ENCODE measurements at places on chromosomes 6 and 20.

DNA sequence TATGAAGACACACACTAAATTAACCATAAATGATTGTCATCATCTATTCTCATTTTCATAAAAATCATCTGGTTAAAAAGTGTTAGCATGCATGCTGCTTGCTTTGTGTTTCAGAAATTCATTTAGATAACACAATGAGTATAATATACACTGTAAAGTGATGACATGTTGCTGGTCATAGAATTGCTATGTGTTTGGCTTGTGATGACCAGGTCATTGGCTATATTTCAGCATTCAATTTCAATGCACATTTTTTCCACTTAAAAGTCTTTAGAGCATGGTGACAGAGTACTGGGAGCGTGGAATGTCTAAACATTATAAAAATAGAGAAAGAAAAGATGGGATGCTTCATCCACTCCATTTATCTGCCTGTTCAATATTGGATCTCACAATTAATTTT lies 1291.1 kb upstream of the MAP3K7 start:
- no peak for DNase-seq

DNA sequence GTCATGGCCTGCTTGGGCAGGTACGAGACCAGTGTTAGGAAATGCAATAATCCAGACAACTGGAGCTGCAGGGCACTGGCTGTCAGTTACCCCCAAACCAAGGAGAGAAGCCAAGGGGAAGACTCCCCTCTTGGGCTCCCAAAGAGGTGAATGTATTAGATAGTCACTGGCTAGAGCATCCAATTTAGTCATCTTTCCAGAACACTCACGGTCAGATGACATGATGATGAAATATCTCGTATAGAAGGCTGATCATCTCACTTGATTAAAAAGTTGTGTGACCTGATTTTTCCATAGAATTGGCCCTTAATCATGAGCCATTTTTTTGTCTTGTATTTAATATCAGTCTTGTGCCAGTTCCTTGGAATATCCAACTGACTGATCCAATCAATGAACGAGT lies 40.7 kb downstream of the SLC22A3 start:
- no peak for DNase-seq

- DNase-seq = no peak
Measured at GRCh38 chr6:63910863-63911551, 275.4 kb downstream of the PHF3 start.

GRCh38 chr6:158405933-158406332 lies 93.7 kb downstream of the TULP4 start:
- no peak for DNase-seq

- DNase-seq = no peak
Measured at GRCh38 chr6:105511639-105512038, 108.8 kb upstream of the PREP start.

GRCh38 chr20:43973231-43973630 lies 58.6 kb downstream of the TOX2 start:
- DNase-seq = no peak

DNA sequence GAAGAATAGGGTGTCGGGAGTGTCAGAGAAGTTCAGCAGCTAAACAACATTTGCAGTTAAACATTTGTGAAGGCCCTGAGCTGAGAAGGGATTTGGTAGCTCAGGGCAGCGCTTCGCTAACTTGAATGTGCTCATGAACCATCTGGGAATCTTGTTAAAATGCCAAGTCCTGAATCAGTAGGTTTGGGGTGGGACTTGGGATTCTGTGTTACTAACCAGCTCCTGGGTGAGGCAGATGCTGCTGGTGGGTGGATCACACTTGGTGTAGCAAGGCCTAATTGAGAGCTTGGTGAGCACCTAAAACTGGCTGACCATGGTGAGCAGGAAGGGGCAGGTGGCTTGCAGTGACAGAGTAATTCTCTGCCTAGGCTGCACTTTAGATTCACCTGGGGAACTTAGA lies 5.9 kb downstream of the PTPRA start:
- peak; percentile 71 for DNase-seq

DNA sequence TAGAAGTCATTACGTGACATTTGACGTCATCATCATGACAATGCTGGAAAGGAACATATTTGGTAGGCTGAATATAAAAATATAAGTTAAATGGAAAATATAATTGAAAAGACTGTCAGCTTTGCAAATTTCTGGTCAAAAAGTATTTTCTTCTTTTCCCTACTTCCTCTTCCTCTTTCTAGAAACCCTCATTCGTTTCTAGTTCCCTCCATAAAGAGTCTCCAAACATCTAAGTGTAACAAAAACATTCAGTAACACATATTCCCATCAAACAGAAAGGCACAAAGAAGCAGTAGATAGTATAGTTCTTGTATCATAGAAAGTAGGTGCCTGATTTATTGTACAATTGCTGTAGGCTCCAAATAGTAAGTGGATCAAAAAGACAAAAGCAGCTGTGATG lies 150.8 kb upstream of the FAM83B start:
- DNase-seq = no peak

DNA sequence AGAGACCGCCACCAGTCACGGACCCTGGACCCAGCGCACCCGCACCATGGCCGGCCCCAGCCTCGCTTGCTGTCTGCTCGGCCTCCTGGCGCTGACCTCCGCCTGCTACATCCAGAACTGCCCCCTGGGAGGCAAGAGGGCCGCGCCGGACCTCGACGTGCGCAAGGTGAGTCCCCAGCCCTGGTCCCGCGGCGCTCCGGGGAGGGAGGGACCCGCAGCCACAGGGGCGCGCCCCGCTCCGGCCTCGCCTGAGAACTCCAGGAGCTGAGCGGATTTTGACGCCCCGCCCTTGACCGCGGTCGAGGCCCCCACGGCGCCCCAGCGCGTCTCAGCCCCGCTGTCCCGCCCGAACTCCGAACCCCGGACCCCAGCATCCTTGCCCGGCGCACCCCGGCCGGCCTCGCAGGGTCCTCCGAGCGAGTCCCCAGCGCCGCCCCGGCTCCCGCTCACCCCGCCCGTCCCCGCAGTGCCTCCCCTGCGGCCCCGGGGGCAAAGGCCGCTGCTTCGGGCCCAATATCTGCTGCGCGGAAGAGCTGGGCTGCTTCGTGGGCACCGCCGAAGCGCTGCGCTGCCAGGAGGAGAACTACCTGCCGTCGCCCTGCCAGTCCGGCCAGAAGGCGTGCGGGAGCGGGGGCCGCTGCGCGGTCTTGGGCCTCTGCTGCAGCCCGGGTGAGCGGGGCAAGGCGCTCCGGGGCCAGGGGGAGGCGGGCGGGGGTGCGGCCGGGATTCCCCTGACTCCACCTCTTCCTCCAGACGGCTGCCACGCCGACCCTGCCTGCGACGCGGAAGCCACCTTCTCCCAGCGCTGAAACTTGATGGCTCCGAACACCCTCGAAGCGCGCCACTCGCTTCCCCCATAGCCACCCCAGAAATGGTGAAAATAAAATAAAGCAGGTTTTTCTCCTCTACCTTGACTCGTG lies at the start of gene OXT:
Gene OXT, plus strand, starts transcription at position 11 of the 920 bp plus-strand sequence. Its CDS starts 36 bp downstream, at position 47.
- no peak for DNase-seq

GRCh38 chr6:110784610-110784979 lies 30.7 kb downstream of the CDK19 start:
- no peak for DNase-seq

DNA sequence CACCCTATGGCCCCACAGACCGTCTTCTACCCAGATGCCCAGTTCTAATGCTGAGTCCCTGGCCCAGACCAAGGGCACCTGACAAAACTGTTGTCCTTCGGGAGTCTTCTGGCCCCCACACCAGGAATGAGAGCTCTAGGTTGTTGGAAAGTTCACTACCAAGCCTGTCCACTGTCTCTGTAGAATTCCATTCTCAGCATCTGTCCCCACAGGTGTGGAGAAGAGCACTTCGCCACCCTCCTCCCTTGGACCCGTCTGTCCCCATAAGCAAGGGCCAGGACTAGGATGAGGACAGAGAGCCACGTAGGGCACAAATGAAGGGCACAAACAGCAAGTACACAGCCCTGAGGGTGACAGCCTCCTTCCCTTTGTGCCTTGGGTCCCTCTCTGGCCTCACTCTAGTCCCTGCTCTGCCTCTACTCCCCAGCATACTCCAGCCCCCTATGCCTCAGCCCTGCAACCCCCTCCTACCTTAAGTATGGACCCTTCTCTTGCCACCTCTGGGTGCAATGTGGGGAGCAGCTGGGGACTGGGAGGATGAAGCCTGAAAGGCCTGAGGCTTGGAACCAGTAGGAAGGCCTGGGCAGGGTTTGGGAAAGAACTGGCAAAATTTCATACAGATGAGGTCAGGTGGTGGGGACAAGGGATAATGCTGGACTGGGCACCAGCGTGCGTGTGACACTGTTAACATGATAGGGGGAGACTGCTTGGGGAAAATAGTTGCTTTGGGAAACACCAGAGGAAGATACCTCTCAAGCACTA lies 4.3 kb downstream of the LZTS3 start:
- DNase-seq = no peak

GRCh38 chr6:41262401-41262800 lies 24.1 kb downstream of the TREM1 start:
- no peak for DNase-seq

DNA sequence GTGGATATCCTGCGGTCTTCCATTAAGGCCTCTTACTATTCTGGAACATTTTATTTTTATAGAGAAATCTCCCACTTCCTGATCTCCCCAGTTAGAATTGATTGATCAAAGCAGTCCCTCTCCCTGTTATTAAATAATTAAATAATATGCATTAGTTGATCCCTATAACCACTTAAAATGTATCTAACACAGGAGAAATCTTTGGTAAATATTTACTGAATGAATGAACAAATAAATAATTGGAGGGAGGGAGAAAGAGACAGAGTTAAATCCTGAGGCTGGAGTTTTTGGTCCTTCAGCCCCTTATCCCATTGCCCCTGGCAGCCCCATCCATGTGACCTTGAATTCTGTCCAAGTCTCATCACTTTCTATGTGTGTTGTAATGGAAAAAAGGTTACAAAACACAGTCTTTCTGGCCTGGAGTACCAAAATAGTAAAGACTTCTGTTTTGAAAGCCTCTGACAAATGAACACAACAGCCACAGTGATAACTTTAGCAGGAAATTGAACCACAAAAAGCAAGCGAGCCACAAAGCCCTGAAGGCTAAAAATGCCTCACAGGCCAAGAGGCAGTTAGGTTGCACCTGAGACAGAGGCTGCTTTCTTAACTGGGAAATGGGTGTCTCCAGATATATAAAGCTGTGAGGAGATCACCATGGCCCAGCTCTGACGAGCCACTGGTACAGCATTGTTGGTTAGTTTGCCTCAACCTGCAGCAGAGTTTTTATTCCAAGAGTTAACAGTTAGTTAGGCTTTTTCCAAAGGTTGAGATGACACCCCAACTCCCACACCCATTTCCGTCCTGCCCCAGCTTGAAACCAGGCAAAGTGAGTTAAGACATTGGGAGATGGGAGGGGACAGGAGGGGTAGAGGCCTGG lies 11.3 kb downstream of the NT5E start:
- no peak for DNase-seq

GRCh38 chr20:43383026-43383795 lies 74.5 kb upstream of the SRSF6 start:
- DNase-seq = no peak

DNA sequence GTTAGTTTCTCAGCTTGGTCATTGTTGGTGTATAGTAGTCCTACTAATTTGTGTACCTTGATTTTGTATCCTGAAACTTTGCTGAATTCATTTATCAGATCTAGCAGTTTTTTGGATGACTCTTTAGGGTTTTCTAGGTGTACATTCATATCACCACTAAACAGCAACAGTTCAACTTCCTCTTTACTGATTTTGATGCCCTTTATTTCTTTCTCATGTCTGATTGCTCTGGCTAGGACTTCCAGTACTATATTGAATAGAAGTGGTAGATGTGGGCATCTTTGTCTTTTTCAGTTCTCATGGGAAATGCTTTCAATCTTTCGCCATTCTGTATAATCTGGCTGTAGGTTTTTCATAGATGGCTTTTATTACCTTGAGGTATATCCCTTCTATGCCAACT lies 61.3 kb upstream of the HEY2 start:
- no peak for DNase-seq

DNA sequence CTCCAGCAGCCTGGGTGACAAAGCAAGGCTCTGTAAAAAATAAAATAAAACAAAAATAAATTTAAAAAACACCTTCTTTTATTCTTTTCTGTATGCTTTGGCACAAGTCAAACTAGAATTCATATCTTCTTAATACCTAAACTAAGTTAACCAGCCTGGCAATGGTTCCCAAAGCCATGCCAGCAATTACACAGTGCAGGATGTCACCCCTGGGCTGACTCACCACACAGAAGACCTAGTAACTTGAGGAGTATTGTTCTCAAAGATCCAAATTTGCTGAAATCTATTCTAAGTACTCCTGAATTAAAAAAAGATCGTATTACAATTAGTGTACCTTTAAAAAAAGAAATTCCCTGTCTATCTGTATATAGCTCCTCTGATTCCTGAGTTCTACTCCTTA lies 162.7 kb upstream of the SGK1 start:
- DNase-seq = peak; percentile 60

GRCh38 chr6:131038597-131039344 lies 24.3 kb downstream of the EPB41L2 start:
- DNase-seq = no peak

GRCh38 chr20:20188647-20189046 lies 136.3 kb downstream of the CFAP61 start:
- DNase-seq = no peak

DNA sequence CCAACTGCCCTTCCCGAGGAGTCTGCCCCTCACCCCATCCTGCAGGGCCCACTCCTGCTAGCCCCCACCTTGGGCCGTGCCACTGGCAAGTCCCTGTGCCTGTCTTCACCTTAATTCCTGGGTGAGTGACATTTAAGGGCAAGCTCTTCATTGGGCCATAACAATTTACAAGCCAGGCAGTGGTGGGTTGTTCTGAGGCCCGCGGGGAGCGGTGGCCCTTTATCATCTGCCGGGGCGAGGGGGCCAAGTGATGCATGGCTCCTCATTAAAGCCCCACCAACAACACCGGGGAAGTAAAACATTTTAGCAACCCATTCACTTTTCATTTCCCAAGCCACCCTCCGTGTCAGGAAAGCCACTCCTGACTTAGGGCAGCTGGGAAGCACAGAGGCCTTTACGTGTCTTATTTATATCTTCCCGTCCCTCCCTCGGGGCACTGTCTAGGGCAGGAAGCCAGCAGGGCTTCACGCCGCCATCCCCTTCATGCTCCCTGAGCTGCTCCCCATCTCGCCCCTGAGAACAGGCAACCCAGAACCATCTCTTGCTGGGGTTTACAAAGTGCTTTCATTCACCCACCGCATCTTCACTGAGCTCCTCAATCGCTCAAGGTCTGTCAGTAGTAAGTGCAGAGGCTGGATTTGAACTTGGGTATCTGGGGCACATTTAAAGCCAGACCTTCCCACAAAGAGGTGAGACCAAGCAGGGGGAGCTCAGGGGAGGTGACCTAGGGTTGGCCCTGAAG lies 55.5 kb upstream of the CCDC167 start:
- DNase-seq = no peak

- DNase-seq = no peak
Measured at GRCh38 chr6:127341471-127342202, 1.8 kb downstream of the ECHDC1 start.

- no peak for DNase-seq
Measured at GRCh38 chr6:5343998-5344397, 82.7 kb downstream of the FARS2 start.

DNA sequence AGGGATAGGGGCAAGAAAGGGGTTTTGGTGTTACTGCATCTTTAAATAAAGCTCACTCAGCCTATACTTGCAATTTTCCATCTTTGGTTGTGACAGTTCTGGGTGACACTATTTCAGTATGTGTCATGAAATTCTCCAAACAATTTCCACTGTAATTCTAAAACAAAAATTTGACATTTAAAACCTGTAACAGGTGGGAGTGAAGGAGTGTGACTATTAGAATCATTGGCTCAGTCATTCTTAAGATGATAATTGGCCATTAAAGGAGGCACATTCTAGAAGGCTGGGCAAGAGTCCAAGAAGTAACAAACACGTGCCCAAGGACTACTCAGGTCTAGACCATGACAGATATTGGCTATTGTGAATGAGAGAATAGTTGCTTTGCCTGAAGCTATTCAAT lies 153.3 kb upstream of the ARG1 start:
- DNase-seq = no peak

- no peak for DNase-seq
Measured at GRCh38 chr20:6070829-6071695, 17.2 kb upstream of the LRRN4 start.
